NCI-H1105 (cell line): ENCODE measurements at places on chromosomes 11 and 22.
A peak's percentile ranks its signal among the peaks of the same experiment; 100 is the strongest.

GRCh38 chr11:62151737-62152102 lies 27.9 kb downstream of the INCENP start:
- no peak for DNase-seq

GRCh38 chr11:75468534-75469340 lies 35.7 kb upstream of the KLHL35 start:
- DNase-seq: no peak

- DNase-seq: no peak
These were observed 47.3 kb downstream of the IGF2 start for GRCh38 chr11:2091786-2092463.

DNA sequence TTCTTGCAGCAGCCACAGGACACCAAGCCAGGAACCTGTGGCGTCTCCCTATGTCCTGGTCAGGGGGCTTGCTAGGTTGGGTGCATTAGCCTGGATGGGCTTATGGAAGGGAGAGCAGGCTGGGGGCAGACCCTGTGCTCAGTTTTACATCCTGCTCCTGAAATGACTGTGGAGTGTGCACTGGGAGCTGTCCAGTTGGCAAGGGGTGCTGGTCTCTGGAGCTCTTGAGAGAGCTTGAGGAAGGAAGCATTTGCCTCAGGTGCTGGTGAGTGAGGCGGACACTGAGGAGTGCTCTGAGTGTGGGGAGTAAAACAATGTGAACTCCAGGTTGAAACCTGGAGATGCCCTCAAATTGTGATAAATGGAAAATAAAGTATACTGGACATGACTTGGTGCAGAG lies 3.4 kb downstream of the SCGB1D4 start:
- no peak for DNase-seq

- DNase-seq: no peak
These were observed 279.9 kb downstream of the FAT3 start for GRCh38 chr11:92504534-92504933.

- DNase-seq: no peak
These were observed 4.7 kb downstream of the HYOU1 start for GRCh38 chr11:119052163-119052814.

DNA sequence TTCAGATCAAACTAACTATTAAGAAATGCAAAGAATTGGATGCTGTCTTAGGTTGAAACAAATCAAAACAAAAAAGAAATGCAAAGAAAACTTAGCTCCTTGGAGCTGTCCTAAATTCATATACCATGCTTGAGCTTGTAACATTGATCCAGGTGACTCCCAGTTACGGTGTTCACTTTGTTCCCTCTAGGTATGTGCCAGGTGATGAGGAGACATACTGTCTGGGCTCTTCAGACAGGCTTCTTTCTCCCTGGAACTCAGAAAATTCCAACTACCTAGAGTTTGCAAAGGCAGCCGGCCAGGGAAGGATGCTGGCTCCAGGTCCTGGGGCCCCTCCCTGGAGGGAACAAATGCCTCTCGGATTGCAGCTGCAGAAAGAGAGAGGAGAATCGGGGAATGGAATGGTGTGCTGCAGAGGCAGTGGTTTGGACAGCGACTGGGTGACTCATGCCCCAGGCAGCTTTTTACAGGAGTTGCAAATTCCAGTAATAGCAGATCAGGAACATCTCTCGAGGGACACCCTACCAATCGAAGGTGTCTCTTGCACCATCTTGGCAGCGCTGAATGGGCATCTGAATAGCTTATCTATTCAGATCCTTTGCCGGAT lies 12.3 kb upstream of the ASPHD2 start:
- DNase-seq: no peak

GRCh38 chr11:67177399-67178281 lies 58.6 kb downstream of the KDM2A start:
- no peak for DNase-seq

GRCh38 chr11:68551777-68552176 lies 91.2 kb downstream of the PPP6R3 start:
- no peak for DNase-seq

DNA sequence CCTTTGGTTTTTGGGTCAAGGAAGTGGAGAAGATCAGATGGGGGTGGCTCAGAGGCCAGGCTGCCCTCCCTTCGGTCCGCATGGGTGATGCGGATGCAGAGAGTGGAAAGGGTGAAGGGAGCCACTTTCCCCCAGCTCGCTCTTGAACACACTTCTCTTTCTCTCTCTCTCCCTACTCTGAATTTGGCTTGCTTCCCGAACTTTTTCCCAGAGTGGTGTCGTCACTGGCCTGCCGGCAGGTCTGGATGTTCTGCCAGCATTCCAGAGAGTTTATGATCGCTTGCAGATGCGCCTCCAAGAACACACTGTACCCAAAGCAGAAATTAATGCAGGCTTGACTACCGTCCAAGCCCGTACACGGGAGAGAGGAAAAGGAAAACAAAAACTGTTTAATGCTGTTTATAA lies 103.2 kb downstream of the ZBTB16 start:
- DNase-seq: peak; percentile 95

- DNase-seq: no peak
These were observed 2.4 kb upstream of the RANGAP1 start for GRCh38 chr22:41288245-41288946.

- no peak for DNase-seq
These were observed 15.9 kb upstream of the IRAG1 start for GRCh38 chr11:10709299-10710086.

- peak; percentile 37 for DNase-seq
These were observed 9.8 kb downstream of the EHBP1L1 start for GRCh38 chr11:65585396-65586246.

DNA sequence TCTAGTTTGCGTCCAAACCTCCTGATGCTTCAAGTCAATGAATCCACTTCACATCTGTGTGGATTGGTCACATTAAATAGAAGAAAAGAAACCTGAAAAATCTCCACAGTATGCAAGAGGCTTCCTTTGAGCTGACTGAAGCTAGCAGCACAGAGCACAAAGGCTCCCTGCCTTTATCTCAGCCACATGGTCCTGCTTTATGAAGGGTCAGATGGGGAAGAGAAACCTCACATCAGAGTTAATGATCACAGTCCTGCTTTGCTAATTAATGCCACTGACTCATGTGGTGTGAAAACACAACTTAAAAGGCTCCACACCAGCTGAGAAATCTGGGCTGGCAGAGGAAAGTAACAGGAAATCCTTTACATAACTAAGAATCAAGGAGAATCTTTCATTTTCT lies 1291.0 kb downstream of the LRRC4C start:
- no peak for DNase-seq

GRCh38 chr11:65425971-65426838 lies 3.6 kb downstream of the NEAT1 start:
- no peak for DNase-seq

DNA sequence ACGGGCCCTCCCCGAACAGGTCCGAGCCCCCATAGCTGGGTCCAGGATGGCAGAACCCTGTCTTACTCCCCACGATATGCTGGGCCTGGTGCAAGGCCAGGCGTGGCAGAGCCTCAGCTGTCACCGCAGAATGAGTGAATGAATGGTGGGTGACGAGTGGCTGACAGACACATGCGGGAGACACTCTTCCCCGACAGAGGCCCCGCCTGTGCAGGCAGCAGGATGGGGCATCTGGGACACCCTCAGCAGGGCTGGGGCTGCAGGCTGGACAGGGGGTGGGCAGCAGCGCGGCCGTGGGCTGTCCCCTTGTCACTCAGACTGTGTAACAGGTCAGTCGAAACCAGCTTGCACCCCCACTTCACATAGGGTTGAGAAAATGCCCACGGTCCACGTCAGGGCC lies 18.0 kb downstream of the WNT7B start:
- DNase-seq: no peak

DNA sequence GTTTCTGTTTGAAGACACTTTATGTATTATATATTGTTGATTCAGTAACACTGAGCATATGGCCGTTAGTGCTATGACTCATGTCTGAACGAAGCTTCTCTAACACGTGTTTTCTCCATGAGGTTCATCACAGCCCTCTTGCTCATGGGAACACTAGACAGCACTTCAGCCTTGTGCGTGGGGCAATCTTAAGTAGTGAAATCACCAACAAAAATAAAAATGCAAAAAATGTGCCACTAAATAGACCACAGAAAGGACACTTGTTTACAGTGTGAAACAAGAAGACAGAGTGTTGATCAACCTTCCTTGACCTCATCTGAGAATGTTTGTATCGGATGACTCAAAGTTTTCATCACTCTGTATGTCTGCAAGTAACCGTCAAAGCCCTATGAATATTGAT lies 94.5 kb downstream of the FDX1 start:
- no peak for DNase-seq

GRCh38 chr11:94254214-94254613 lies 50.2 kb upstream of the IZUMO1R start:
- DNase-seq: no peak

DNA sequence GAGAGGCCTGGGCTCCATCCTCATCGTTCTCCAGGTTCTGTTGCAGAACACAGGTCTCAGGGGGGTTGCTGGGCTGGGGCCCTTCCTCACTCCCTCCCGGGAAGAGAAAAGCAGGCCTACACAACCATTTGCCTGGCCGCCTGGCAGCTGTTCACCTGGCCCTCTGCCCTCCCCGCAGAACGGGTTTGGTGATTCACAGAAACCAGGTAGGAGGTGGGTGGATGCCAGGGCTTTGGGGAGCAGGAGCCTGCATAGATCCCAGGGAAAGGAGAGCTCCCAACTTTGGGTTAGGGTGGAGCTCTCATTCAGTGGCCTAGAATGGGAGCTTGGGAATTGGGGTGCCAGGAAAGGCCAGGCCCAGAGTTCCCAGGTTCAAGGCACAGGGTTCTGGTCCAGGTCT lies 995 bp downstream of the TMEM134 start:
- DNase-seq: peak; percentile 47

- no peak for DNase-seq
These were observed 107.6 kb downstream of the TRPC6 start for GRCh38 chr11:101476191-101476590.

GRCh38 chr11:66918741-66919140 lies 39.4 kb downstream of the PC start:
- DNase-seq: no peak
